Caki2 (cell line): ENCODE measurements at places on chromosomes 5 and 9. TPM values are rescaled to one million over a fixed set of nuclear protein-coding genes. Genes with fewer than 3 reads are reported as not detected.

GRCh38 chr5:179868541-179868940 lies 9.9 kb upstream of the MRNIP start:
- no peak for DNase-seq

DNA sequence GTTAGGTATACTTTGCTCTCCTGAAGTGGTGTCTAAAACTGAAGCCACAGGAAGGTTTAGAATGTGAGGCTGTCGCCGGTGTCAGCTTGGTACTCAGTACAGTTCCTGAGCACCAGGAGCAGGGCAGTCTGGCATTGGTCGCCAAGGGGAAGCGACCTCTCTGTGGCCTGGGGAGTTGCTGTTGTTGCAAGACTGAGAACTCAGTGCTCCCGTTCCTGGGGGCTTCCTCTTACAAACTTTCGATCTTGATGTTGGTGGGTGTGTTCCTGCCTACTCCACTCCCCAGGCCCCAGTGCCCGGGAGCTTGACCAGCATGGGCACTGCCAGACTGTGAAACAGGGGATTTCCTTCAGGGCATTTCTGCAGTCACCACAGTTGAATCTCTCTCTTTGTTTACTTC lies 52.4 kb upstream of the PPARGC1B start:
- DNase-seq, result no peak

DNA sequence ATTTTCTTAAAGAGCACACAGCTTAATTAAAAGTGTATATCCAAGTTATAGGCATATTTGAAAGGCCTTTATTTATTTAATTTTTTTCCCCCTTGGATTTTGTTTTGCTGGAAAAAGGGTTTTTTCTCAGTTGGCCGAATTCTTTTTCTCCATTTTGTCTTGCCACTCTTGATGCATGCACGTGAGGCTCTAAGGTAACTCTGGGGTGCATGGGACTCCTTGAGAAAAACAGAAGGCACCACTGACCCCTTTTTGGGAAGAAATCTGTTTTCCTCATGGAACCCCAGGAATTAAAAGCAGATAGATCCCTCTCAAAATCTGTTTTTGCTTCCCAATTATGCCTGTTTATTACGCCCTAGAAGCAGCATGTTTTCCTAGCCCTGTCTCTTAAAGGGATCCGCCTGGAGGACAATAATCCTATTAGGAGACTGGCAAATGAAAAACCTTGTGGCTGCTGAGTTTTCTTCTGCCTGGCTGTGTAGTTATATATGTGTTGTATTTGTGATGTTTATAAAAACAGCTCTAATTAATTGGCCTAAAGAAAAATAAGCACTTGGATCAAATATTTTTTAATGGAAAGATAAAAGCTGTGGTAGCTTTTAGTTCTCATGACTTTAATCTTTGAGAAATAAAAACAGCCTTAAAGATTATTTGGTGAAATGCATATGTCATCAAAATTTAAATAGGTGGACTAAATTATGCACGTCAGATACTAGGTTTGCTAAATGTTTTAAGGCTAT lies 435.1 kb upstream of the CDH9 start:
- DNase-seq, result no peak

GRCh38 chr9:128633601-128634000 lies 23.0 kb downstream of the DYNC2I2 start:
- no peak for DNase-seq

DNA sequence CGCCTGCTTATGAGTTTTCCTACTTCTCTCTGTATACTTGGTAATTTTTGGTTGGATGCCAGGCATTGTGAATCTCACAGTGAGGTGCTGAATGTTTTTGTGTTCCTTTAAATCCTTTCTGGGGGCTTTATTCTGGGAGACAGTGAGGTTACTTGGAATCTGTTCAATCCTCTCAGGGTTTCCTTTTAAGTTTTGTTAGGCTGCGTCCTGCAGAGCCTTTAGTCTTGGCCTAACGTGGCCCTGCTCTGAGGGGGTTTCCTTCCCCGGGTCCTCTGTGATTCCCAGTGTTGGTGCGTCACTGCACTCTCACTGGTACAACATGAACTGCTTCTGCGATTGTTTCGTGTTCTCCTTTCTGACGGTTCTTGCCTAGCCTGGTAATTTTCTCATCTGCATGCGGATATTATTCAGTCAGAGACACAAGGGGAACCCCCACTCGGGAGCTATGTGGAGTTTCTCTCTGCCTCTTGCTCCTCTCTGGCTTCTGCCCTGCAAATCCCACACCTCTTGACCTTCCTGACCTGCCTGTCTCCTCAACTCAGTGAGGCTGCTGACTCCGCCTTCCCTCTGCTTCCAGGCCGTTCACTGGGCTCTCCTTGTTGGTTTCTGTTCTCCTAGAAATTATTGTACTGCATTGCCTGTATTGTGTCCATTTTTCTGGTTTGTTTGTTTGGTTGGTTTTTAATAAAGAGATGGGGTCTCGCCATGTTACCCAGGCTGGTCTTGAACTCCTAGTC lies 128.1 kb downstream of the DAB2IP start:
- DNase-seq, result no peak

GRCh38 chr5:89498699-89499098 lies 615.7 kb upstream of the MEF2C start:
- no peak for DNase-seq

The CEL gene
- 0.10 and 0.61 TPM in 2 replicates for total RNA-seq

The FABP6 gene
- total RNA-seq, result 22.4 and 46.5 TPM in 2 replicates

The FOXD4L4 gene
- not detected in 2 replicates for total RNA-seq

GRCh38 chr5:32147236-32147635 lies 26.9 kb downstream of the GOLPH3 start:
- no peak for DNase-seq

The ELOVL7 gene
- 9.4 and 11.3 TPM in 2 replicates for total RNA-seq

DNA sequence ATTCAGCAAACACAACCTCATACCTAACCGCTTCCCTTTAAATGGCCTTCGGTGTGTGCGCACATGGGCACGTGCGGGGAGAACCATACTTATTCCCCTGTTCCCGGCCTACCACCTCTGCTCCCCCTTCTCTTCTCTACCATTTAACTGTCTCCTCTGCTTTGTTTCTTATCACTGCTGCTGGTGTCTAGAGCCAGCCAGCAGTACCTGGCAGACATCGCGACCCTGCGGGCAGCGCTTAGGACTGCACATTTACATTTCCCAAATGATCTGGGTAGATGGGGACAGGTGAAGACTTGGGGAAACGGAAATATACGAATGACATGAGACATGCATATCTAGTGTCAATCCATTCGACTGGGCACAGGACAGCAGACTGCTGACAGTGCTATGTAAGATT lies 56.6 kb downstream of the PSMB7 start:
- DNase-seq, result no peak

- peak; percentile 39 for DNase-seq
These were observed 12.2 kb upstream of the OR13J1 start for GRCh38 chr9:35882263-35882848.

The OR1Q1 gene
- total RNA-seq, result not detected in 2 replicates

GRCh38 chr5:131999041-131999440 lies 12.4 kb downstream of the ACSL6 start:
- no peak for DNase-seq

GRCh38 chr5:96733771-96734500 lies 71.8 kb downstream of the CAST start:
- no peak for DNase-seq

The MRPL50 gene
- 10.1 and 11.8 TPM in 2 replicates for total RNA-seq

The TAF11L5 gene
- total RNA-seq, result not detected in 2 replicates

The MARCOL gene
- not detected in 2 replicates for total RNA-seq

- DNase-seq, result no peak
These were observed 313.8 kb downstream of the EFNA5 start for GRCh38 chr5:107356891-107357290.

The NR2F1 gene
- total RNA-seq, result 0.37 TPM in 1 of 2 replicates, not detected in the other

The OMD gene
- not detected in 2 replicates for total RNA-seq

The GOLM1 gene
- total RNA-seq, result 44.4 and 57.4 TPM in 2 replicates

DNA sequence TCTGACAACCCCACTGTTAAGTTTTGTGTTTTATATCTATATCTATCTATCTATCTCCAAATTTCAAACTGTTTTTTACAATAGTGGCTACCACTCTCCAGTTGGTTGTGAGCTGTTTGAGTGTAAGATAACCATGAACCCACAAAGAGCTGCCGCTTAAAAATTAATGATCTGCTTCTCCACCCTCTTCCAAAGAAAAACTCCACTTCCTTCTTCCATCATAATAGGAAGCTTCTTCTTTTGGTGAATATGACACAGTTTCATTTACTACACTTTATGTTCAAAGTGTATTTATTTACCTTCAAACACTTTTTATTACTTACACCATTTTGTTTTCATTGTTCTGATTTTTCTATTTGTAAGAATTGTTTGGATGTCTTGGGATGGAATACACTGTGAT lies 37.9 kb downstream of the SPZ1 start:
- DNase-seq, result no peak

GRCh38 chr9:70324963-70325362 lies 66.2 kb downstream of the SMC5 start:
- DNase-seq, result no peak

GRCh38 chr9:7097785-7098752 lies 340.3 kb downstream of the KDM4C start:
- DNase-seq, result no peak

GRCh38 chr9:122320413-122320881 lies 50.4 kb upstream of the PTGS1 start:
- no peak for DNase-seq

The PCDHGA8 gene
- total RNA-seq, result not detected in 2 replicates

GRCh38 chr5:150729859-150730258 lies 29.0 kb downstream of the DCTN4 start:
- DNase-seq, result no peak

The FUT7 gene
- total RNA-seq, result not detected in 2 replicates

The OR2Y1 gene
- total RNA-seq, result not detected in 2 replicates

The WWC1 gene
- total RNA-seq, result 98.5 and 102 TPM in 2 replicates

The PRR7 gene
- 49.8 and 50.5 TPM in 2 replicates for total RNA-seq

DNA sequence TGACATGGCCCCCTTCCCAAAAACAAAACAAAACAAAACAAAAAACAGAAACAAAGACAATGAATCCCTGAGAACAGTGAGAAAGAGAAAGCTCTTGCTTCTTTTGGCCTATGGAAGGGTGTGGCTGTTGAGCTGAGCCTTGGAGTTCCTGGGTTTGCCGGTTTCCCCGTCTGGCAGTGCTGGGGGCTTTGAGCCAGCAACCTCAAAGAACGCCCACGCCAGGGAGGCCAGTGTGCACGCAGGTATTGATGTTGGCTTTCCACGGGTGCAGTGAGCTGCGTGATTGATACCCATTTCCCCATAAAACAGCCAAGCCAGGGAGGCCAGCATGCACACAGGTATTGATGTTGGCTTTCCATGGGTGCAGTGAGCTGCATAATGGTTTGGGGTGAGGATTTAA lies 8.3 kb upstream of the LCN1 start:
- DNase-seq, result no peak

DNA sequence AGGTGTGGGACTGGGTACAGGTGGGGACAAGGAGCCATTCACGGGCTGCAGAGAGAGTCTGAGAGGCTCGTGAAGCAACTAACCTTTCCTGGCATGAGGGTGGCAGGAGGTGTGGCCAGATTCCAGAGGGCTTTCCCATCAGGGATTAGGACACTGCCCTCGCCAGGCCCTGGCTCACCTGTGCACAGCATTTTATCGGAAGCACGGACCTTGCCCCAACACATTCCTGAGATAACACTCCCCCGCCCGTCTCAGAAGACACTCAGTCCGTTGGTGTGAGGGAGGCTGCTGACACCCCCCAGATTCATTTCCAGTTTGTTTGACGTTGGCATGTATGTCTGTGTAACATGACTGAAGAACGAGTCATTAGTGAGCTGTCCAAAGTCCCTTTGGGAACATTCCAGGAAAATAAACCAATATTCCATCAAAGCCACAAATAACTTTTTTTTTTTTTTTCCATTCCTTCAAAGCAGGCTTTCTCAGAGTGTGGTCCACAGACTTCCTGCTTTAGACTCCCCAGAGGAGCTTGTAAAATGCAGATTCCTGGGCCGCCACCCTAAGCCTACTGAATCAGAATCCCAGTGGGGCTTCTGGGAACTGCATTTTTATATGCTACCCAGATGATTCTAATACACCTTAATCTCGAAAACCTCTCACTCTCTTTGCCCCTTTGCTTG lies 23.4 kb downstream of the WWC1 start:
- peak; percentile 98 for DNase-seq

The N4BP3 gene
- 1.8 and 6.2 TPM in 2 replicates for total RNA-seq

DNA sequence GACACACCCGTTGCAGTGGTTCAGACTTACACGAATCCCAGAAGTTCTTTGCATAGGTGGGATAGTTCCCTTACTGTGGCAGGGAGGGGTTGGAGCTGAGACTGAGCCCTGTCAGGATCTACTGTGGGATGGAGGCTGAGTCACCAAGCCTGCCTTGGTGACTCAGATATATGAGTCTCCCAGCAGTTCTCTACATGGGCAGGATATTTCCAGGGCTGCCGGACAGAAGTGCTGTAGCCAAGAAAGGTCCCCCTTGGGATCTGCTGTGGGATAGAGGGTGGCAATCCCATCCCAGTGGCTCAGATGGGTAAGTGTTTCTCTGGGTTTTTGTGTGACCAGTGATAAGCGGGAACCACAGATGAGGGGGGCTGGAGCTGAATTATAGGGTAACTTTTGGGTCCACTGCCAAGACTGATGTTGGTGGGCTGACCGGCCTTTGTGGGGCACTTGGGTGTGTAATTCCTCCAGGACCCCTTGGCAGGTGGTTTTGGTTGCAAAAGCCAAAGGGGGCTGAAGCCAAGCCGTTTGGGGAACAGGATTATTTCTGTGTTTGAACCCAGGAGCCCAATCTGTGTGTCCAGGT lies 18.7 kb downstream of the XRCC4 start:
- DNase-seq, result peak; percentile 60

DNA sequence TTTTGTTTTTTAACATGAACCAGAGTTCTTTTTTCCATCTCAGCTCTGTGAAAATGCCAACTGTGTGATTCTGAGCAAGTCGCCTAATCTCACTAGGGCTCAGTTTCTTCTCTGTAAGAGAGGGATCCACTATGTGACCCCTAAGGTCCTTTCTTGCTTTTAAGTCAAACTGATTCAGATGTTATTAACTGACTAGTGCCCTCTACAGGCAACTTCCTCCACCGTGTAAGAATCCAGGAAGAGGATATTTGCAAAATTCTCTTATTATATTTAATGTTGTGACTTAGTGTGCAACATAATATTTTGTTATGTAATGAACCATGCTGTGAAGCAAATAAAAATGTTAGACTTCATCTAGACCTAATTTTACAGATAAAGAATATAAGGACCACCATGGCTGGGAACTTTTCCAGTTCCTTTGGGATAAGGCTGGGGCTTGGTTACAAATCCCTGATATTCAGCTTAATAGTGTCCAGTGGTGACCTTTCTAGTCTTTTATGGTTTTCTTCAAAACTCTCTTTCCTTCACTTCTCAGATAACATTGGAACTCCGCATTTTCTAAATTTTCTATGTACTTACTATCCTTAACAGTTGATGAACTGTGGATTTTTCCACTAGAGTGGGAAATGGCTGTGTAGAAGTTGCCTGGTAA lies 244.7 kb downstream of the PIK3R1 start:
- DNase-seq, result peak; percentile 37

DNA sequence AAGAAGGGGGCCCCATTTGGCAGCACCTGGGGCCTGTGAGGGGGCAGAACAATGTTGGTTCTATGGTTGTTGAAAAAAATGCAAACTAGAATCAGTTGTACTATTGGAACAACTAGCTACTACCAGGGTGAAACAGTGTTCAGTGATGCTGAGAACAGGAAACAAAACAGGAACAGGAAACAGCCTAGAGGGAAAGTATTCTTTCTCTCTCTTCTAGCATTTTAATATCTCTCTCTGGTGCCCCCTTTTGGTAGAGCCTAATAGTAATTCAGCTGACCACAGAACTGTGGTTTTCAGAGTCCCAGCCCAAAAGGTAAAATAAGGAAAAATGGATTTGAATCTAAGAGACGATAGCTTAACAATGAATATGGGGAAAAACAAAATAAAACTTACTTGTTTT lies 138.0 kb upstream of the KCNN2 start:
- no peak for DNase-seq
